ENCODE measurements at places on chromosomes 16 and 17.

GRCh38 chr16:68450741-68451255 lies 2.5 kb upstream of the SMPD3 start:
- no peak for DNase-seq

GRCh38 chr17:31488264-31488981 lies 96.9 kb downstream of the RAB11FIP4 start:
- no peak for DNase-seq

DNA sequence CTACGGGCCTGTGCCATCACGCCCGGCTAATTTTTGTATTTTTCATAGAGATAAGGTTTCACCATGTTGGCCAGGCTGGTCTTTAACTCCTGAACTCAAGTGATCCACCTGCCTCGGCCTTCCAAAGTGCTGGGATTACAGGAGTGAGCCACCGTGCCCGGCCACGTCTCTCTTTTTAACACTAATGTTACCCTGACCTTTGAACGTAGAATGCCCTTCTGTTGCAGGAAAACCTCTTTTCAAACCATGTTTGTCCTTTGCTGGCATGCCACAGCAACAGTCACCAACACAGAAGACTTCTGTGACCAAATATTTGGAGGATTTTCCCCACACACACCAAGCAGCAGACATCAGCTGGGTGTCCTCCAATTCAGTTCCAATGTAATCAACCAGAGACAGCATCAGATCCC lies 7.8 kb upstream of the HSD17B1 start:
- DNase-seq, result no peak

DNA sequence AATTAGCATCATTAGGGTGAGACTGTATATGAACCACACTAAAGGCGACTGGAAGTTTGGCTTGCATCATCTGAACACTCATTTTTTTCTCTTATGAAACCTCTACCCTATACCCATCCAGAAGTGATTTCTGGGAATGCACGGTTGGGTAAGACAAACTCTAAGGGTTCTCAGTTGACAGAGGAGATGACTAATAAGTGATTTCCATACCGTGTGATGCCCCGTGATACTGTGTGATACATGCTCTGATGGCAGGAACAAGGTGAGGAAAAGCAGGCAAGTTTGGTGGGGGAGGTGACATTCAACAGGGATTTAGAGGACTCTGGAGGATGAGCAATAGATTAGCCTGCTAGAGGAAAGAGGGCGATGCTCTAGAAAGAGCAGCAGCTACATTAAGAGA lies 156.4 kb upstream of the CCL2 start:
- no peak for DNase-seq

Measured in stimulated activated CD4-positive, alpha-beta T cell treated with anti-CD3 and anti-CD28 coated beads, Interleukin-12 subunit alpha, Interleukin-12 subunit beta, amount 100 ng/mL, for 4 hours (primary cell).